ENCODE measurements at places on chromosomes 3 and 15. TPM values are rescaled to one million over a fixed set of nuclear protein-coding genes. Genes with fewer than 3 reads are reported as not detected.

GRCh38 chr3:154486949-154487348, 57.0 kb upstream of the GPR149 start:
- DNase-seq: no peak

DNA sequence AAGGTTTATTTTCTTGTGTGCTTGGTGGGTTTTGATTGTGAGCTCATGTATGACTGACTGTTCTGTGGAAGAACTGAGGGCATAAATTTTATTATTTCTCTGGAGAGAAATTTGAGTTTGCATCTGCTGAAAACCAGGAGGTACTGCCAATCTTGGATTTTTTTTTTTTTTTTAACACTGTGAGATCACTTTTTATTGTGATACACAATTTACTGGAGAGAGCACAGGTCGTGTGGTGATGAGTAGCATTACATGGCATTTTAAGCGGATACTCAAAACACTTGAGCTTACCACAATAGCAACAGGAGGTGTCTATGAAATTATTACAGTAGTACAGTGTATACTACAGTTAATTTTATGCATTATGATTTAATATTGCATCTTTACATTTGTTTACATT, 237.4 kb downstream of the MFSD1 start:
- DNase-seq: no peak

Gene HSPBAP1
- 15.9 TPM for total RNA-seq

Gene TRIM59
- total RNA-seq: 1.4 TPM
